Left lobe of liver (tissue), 2 donors: ENCODE measurements at places on chromosomes 13 and 19. TPM values are rescaled to one million over a fixed set of nuclear protein-coding genes. Genes with fewer than 3 reads are reported as not detected.

Gene PRR36
- total RNA-seq: 0.15 TPM

Gene METTL21C
- total RNA-seq: not detected

DNA sequence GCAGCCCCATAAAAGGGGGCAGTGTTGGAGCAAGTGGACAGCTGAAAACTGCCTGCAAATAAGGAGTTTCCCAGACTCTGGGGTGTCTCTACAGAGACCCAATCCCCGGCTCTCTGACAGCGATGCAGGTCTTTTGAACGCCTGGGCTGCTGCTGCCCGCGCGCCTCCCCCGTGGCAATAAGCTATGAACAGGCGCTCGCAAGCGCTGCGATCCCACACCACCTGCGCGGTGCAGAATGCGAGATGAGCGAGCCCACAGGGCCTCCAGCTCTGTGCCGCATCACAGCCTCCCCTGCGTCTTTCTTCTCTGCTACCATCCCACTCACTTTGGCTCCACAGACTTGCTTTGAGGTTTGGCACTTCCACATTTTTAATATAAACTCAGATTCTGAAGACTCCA is 62.3 kb downstream of the KCTD15 start:
- DNase-seq: no peak

Gene CYP2A13
- 1.4 TPM for total RNA-seq

GRCh38 chr13:80052286-80052685 is 288.6 kb downstream of the SPRY2 start:
- DNase-seq: no peak
